Epithelial cell of prostate (primary cell): ENCODE measurements at places on chromosomes 7 and 10.

DNA sequence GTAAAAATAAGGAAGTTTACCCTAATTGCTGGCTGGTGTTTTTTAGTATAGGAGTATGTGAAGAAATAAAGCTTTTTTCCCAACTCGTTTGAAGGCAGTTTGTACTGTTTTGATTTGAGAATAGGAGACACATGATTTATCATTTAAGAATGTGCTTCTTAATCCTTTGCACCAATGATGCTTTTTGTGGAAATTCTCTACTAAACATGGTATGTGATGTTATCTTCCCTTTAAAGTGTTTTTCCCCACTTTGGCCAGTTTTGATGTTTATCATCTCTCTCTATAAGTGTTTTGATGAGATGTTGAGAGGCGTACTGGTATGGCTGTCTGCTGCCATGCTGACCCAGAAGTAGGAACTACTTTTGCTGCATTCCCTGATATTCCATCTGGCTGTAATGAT lies 85.1 kb downstream of the SUGCT start:
- no peak for DNase-seq

DNA sequence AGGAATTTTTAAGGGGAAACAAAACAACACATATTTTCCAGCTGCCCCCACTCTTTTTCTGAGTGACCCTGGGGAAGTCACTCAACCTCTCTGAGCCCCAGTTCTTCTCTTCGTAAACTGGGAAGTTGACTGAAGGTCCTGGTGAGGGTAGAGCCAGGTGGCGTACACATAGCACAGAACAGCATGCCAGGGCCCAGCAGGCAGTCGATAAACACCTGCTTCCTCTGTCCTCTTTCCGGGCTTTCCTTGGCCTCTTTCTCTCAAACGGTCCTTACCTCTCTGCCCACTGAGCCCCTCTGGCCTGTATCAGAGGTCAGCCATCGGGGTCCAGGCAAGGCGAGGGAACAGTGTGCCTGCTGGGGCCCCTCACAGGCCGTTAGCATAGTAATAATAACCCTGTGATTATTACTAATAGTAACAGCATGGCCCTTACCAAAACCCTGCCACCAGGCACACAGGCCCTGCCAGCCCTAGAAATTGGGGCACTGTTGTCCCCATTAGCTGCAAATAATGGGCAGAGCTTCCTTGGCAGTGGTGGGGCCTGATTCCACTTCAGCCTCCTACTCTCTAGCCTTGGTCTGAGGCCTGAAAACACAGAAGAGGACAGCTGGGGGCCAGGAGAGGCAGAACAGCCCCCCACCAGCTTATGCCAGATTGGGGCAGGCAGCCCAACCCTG lies 37.3 kb upstream of the SLC29A3 start:
- no peak for DNase-seq

DNA sequence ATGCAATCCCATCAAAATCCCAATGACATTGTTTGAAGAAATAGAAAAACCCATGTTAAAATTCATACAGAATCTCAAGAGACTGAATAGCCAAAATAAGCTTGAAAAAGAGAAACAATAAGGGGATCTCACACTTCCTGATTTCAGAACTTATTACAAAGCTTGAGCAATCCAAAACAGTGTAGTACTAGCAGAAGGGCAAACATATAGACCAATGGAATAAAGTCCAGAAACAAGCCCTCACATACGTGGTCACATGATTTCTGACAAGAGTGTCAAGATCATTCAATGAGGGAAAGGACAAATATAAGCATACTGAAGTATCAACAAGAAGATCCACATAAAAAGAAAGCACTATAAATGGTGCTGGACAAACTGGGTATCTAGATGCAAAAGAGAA lies 31.9 kb downstream of the MICU1 start:
- no peak for DNase-seq

DNA sequence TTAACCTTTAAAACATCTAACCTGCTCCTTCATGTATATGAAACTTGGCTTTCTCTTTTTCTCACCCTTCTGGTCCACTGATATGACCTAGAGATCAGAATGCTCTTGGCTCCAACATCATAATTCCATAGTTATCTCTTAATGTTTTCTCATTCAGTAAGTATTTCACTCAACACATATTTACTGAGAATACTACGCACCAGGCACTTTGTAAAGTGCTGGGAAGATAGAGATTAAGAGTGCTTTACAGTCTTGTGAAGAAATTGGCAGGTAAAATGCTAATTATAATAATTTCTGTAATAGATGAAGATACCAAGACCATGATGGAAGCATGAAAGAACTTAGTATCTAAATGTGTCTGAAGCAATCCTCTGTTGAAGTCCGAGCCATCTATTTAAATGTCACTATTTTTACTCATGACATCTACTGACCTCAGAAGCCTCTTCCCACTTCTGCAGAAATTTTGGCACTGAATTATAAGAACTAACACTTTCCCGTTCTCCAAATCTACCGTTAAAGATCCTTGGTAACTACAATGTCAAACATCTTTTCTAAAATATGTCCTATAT lies 116.2 kb downstream of the HBP1 start:
- no peak for DNase-seq

DNA sequence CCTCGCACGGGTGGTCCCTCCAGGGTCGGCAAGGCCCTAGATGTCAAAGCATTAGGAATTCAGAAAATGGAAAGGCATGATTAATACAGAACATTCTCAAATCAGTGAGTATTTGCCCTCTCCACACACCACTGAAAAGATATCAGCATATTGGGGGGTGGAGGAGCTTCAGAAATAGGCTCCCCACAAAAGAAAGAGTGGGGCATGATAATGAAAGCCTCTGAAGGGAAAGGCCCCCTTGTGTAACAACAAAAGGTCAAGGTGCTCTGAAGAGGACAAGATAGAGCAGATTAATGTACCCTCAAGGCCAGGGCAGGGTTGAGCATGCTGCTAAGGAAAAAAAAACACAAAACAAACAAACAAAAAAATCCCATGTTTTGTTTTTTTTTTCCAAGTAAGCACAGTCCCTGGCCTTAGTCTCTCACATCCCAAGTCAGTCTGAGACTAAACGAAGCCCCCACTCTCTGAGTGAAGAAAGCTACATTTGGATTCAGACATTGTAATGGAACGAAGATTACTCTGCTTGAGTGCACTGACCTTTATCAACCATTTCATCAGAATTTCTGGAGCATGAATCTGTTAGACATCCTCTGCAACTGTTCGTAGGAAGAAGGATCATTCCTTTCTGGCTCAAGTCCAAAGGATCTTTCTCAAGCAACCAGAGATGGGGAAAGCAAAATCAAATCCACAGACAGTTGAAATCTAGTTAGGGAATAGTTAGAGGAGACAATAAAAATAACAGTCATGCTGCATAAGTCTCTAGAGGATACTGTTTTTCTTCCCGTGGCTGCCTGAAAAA lies 27.4 kb upstream of the DGKI start:
- DNase-seq = no peak

- no peak for DNase-seq
These were observed 22.8 kb downstream of the CALML3 start for GRCh38 chr10:5547681-5547930.

DNA sequence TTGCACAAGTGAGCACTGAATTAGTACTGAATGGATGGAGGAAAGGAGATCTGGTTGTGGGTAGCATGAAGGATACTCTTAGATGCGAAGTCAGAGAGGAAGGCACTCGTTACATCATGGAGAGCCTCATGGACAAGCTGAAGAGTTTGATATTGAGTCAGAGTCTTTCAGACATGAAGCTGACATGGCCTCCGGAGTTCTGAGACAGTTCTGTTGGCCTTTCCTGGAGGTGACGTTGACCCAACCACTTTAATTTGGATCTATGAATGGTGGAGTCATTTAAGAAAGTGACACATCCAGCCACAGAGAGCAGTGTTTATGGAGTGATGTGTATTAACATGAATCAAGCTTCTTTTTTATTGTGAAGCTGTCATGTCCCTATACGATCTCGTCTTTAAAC lies 286.3 kb upstream of the CDC14C start:
- DNase-seq = no peak

DNA sequence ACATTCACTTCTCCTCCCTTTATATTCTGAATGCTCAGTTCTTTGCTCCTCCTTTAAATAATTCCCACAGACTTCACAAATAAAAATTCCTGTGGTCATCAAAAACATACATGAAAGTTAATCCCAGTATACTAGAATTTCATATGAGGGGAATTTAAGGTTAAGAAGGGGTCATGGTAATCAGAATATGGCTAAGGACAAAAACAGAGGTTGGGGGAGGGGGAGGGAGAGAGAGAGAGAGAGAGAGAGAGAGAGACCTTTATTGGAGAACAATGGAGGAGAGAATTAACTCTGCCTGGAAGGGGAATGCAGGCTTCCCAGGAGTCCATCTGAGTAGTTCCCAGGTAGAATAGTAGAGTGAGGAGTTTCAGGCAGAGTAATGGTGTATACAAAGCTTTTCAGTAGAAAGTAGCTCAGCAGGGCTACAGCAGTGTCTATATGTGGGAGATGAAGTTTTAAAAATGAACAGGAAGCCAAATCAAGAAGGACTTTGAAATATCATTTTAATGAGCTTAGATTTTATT lies 5.2 kb upstream of the CUBN start:
- DNase-seq = no peak

DNA sequence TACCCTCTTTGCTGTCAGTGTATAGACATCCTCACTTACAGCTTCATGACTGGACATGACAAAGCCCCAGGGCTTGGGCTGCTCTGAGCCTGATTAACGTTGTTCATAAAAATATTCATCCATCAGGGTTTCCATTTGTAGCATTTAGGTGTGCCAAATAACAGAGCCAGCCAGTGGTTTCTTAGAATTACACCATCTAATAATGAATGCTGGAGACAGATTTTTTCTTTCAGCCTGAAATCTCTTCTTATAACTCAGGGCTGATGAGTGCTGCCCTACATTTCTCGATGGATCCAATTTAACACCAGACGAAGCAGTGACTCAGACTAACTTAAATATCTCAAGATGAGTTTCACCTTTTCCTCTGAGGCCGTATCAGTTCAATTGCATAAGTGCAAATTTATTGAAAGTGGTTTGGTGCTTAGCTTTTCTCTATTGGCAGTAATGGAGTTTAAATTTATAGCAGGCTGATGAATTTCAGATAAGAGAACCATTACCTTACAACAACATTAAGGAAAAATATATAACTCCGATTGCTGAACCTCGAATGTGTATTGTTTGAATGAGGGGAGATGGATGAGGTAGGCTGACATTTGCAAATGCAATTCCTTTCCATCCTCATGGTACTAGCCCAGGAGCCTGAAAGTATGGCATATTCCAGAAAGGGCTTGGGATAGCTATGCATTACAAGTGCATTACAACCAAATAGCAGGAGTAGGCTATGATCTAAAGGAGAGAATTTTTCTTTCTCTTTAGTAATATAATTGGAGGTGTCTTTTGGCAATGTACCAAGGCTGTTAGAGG lies 900.6 kb downstream of the KCNMA1 start:
- DNase-seq = no peak

DNA sequence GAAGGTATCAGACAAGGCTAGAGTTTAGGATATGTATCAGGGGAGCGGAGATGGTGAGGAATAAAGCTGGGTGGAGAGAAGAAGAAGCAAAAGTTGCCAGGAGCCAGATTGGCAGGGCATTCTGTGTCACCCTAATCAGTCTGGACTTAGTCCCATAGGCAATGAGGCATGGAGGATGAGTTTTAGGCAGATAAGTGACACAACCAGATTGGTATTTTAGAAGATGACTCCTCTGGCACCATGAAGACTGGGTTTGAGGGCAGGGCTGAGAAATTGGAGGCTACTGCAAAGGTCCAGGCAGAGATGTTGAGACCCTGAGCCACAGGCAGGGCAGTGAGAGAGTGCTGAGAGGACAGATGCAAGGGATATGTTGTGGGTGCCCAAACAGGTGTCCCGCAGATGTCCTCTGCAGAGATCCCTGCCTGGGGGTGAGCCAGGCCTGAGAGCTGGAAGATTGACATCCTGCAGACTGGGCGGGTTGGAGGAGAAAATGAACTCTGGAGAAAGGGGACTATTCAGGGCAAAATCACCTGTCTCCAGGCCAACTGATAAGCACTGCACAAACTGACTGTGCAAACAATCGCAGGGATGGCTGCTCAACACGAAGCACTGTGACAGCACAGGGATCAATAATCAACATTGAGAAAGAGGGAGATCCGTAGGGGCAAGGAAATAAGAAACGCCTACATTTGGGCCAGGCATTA lies 11.9 kb upstream of the HABP2 start:
- no peak for DNase-seq

GRCh38 chr7:962401-963081 lies 8.1 kb upstream of the ADAP1 start:
- DNase-seq = no peak
